CD8-positive, alpha-beta T cell (primary cell): ENCODE measurements at places on chromosomes 5 and 9.
A peak's percentile ranks its signal among the peaks of the same experiment; 100 is the strongest.

DNA sequence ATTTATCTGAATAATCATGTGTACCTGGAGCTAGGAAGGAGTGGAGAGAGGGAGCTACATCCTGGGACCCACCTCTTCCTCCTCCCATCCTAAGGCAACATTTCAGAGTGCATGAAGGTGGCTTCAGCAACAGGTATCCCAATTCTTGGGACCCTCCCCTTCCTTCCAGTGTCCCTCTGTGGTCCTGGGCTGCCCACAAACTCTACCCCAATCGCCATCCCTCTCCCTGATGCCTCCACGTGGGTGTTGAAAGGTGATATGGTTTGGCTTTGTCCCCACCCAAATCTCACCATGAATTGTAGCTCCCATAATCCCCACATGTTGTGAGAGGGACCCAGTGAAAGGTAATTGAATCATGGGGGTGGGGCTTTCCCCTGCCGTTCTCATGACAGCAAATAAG is 121.4 kb downstream of the MED10 start:
- no peak for DNase-seq

DNA sequence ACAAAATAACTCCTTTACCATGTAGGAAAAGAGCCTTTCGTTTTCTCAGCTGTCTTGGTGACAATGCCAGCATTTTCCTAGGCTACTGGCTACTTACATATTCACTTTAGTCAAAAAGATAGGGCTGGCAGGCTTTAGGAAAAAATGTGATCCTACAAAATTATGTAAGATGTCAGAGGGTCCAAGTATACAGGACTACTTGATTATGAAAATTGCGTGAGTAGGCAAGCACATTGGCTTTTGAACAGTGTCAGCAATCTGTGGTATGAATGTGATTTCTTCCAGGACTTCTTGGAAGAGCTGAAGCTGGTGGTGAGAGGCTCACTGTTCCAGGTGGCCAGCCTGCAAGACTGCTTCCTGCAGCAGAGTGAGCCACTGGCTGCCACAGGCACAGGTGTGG is 22.8 kb downstream of the THBS4 start:
- no peak for DNase-seq

DNA sequence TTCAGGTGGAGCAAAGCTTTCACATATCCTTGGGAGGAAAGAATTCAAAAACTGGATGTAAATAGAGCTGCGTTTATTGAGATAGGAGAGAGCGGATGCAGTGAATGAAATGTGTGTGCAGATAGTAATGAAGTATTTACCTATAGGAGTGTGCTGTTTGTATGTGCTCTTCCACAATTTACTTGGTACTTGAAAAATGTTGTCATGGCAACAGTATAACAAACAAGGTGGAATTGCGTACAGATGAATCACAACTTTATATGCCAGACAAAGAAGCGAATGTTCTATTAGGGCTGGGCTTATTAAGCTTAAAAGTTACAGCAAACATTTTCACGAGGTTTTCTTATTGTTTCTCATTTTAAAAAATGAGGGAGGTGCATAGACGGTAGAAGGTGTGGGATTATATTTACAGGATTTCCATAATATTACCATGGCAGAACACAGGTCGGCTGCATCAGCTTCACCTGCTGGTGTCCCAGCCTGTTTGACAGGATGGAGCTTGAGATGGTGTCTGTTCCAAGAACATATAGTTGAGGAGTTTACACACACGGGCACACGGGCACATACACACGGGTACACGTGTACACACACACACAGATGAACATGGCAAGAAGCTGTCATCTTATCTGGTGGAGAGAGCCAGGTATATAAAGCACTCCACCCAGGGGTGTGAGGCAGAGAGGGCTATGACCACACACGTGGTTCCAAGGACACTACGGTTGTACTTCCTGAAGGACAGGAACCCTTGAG is 155.7 kb downstream of the RMI1 start:
- no peak for DNase-seq

DNA sequence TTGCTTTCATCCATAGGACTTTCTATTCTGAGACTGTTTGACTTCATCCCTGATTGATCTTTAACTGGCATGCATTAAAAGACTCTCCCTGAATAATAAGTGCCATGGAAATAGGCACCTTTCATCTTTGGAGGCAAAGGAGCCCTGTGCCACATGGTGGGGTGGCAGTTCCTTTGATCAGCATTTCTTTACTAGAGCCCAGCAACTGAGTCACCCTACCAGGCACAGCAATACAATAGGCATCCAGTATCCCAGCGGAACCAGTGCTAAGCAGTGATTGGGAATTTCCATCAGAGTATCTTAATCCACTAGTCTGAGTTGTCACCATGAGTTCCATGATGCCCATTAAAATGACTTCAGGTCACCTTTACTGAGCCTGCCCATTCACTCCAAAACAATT is 476.1 kb upstream of the MPDZ start:
- no peak for DNase-seq

DNA sequence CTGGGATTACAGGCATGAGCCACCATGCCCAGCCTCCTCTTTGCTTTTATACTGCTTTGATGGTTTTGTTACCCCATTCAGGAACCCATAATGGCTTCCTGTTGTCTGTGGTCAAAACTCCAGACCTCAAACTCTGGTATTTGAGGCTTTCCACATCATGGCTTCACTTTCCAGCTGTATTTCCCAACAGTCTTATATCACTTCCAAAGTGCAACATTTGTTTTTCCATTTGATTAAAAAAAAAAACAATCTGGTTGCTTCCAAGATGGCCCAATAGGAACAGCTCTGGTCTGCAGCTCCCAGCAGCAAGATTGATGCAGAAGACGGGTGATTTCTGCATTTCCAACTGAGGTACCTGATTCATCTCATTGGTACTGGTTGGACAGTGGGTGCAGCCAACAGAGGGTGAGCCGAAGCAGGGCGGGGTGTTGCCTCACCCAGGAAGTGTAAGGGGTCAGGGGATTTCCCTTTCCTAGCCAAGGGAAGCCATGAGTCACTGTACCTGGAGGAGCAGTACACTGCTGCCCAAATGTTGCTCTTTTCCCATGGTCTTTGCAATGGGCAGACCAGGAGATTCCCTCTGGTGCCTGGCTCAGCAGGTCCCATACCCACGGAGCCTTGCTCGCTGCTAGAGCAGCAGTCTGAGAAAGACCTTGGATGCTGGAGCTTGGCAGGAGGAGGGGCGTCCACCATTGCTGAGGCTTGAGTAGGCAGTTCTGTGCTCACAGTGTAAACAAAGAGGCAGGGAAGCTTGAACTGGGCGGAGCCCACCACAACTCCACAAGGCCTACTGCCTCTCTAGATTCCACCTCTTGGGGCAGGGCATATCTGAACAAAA is 458.4 kb downstream of the KDM4C start:
- no peak for DNase-seq

DNA sequence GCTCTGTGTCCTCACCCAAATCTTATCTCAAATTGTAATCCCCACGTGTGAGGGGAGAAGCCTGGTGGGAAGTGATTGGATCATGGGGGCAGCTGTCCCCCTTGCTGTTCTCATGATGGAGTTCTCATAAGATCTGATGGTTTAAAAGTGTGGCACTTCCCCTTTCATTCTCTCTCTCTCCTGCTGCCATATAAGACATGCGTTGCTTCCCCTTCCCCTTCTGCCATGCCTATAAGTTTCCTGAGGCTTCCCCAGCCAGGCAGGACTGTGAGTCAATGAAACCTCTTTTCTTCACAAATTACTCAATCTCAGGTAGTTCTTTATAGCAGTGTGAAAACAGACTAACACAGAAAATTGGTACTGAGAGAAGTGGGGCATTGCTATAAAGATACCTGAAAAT is 107.7 kb downstream of the DMAC1 start:
- no peak for DNase-seq

- peak; percentile 39 for DNase-seq
Observed at GRCh38 chr5:143448518-143448917, 45.0 kb upstream of the NR3C1 start.

DNA sequence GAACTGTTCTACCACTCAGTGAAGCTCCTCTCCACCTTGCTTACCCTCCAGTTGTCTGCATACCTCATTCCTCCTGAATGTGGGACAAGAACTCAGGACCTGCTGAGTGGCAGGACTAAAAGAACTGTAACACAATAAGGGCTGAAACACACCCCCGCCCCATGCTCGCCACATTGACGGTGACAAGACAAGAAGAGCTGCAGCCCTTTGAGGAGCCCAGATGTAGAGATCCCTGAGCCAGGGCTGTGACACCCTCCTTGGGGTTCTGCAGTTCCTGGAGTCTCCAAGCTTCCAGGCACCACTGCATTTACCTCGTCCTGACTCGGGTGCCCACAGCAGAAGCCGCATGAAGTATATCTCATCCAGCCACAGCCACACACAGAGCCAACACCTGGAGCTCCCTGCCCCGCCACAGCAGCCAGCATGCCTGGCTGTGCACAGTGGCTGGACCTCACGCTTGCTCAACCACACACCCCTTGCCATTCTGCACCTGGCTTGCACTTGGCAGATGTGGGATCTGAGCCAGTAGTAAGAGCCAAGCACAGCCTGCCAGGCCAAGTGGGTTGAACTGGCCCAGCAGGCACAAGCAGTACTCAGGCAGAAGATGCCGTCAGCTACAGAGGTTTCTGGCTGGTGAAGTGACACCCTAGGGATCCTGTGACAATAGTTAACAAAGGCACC is 166.1 kb downstream of the RNF180 start:
- DNase-seq: no peak

DNA sequence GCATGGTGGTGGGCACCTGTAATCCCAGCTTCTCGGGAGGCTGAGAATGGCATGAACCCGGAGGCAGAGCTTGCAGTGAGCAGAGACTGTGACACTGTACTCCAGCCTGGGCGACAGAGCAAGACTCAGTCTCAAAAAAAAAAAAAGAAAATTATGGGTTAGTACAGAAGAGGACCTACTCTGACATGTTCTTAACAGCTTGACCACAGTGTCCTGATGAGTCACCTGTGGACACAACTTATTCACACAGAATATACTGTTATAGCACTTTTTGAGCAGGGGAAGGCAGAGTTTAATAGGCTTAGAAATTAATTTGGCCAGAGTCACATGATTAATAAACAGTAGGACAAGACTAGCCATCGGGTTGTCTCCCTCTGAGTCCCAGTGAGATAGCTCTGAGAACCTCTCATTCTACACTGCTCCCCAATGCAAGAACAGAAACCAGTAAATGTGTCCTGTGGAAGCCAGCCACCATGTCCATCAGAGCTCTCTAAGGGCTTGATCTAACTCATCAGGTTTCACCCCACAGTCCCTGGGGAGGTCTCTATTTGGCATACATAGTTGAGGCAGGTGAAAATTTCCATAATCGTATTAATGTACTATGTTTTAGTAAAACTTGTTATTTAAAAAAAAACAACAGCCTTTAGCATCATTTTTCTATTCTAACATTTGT is 1077.9 kb upstream of the C9orf72 start:
- DNase-seq: no peak

- DNase-seq: no peak
Observed at GRCh38 chr5:71883742-71884103, 164.6 kb downstream of the CARTPT start.

GRCh38 chr5:81146031-81146430 is 87.1 kb upstream of the CKMT2 start:
- DNase-seq: no peak
